ENCODE measurements at places on chromosomes 5 and 9. TPM values are rescaled to one million over a fixed set of nuclear protein-coding genes. Genes with fewer than 3 reads are reported as not detected.

DNA sequence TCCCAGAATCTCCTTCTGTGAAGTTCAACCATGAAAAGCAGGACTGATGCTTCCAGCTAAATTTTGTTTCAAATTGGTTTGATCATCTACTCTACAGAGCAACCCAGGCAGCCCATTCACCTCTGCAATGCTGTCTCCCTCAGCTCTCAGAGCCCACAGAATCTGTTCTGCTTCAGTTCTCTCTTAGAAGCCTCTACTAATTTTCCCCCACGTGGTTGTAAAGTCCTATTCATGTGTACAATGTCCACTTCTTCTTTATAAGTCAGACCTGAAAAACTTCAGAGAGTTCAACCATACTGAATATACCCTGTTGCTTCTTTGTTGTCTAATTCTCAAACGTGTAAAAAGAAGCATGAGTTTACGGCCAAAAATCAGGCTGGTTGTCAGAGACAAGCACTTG lies 21.3 kb upstream of the FAM13B start:
- DNase-seq = no peak

DNA sequence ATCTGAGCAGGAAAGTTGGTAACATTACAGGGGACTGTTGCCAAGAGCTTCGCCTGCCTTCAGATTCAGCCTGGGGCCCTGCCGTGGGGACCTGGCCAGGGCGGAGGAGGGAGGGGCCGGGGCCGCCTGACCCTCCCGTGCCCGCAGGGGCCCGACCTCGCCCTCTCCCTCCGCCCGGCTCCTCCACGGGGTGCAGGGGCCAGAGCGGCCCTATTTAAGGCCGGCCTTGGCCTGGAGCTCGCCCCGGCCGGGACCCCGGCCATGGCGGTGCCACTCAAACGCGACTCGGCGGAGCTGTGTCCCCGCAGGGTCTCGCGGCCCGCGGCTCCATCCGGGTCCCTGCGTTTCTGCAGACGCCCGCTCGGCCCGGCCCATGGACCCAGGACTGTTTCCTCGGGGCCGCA lies 757 bp downstream of the TMEM250 start:
- no peak for DNase-seq

GRCh38 chr5:1368756-1369155 lies 23.9 kb upstream of the CLPTM1L start:
- DNase-seq = no peak

- DNase-seq = no peak
Observed at GRCh38 chr5:140018096-140018481, 25.0 kb downstream of the NRG2 start.

The FOXI1 gene
- polyA plus RNA-seq = 5.8 TPM

DNA sequence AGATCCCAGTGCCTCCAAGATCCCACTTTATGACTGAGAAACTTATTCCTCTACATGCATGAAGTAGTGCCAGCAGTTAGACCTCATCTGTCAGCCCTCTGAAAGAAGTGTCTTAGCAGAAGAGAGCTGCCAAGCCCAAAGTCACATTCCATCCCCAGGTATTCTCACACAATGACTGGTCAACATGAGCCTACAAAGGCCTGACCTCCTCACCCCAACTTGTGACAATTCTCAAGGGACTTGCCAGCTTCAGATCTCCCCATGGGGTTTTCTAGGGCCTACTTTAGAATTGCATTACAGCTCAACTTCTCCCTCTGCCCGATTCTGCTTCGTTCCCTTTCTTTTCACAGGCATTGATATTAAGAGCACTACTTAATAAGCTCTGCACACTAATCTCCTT lies 393.8 kb upstream of the SLC30A5 start:
- no peak for DNase-seq

GRCh38 chr5:171759777-171760176 lies 25.8 kb upstream of the SMIM23 start:
- no peak for DNase-seq

DNA sequence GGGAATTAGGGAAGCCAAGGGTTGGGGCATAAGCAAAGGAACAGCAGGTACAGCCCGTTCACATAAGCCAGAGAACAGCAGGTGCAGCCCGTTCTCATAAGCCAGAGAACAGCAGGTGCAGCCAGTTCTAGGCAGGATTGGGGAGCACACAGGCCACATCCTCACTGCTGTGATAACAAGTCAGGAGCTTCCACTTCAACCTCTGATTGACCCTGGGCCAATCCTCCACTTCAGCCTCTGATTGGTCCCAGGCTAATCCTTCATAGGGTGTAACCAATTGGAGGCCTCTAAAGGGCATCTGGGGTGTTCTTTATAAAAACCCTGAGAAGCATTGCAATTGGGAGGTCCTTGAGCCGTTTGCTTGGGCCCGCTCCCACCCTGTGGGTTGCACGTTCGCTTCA lies 27.5 kb downstream of the CEL start:
- DNase-seq = no peak

- no peak for DNase-seq
Observed at GRCh38 chr5:164203581-164204225, 698.3 kb downstream of the MAT2B start.

GRCh38 chr9:120410925-120411501 lies 169.0 kb downstream of the CDK5RAP2 start:
- no peak for DNase-seq

DNA sequence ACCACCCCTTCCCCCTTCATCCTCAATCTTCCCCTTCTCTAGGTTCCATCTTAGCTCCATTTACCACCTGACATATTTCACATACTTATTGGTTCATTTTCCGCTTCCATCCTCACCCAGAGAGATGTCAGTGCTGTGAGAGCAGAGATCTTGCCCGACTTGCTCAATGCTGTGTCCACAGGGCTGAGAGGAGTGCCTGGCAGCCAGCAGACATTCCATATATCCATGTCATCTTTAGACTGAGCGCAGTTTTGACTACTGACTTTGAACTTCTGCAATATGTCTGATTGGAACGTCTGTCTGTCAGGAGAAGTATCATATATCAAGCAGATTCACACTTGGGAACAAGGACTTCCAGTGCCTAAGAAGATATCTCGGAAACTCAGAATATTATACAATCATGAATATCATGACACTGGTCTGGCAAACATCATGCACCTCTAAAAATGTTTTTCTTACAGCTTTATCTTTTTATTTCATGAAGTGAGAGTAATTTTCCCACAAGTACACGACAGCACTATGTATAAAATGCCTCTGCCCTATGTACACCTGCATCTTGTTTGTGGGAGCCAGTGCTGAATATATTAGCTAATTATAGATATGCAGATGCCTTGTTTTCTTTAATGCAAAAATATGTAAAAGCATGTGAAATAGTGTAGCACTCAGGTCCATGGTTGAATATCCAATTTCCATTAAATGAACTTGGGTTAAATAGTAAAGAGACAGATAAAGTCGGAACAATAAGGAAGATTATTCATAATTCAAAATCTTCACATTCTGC lies 454.0 kb upstream of the DAP start:
- no peak for DNase-seq

The MYMK gene
- polyA plus RNA-seq = not detected

The ATP10B gene
- polyA plus RNA-seq = 0.83 TPM

The CDC20B gene
- polyA plus RNA-seq = 0.71 TPM

The CACNA1B gene
- 0.53 TPM for polyA plus RNA-seq

GRCh38 chr5:53882676-53883031 lies 322.2 kb downstream of the NDUFS4 start:
- DNase-seq = no peak

DNA sequence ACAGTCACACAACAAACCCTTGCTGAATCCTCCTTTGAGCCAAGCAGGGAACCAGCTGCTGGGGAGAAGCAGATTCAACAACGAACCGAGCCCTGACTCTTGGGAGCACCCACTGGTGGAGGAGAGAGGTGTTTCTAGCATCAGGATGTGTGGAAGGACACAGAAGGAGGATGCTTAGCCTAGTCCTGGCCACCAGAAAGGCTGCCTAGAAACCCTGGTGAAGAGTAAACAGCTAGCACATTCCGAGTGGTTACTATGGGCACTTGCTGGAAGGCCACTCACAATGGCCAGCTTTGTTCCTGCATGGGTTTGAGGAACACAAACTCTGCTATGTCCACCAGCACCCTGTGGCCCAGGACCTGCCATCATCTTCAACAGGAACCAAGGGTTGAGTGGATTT lies 1.8 kb downstream of the TIFAB start:
- no peak for DNase-seq

GRCh38 chr5:103260951-103261350 lies 2.4 kb downstream of the MACIR start:
- no peak for DNase-seq

DNA sequence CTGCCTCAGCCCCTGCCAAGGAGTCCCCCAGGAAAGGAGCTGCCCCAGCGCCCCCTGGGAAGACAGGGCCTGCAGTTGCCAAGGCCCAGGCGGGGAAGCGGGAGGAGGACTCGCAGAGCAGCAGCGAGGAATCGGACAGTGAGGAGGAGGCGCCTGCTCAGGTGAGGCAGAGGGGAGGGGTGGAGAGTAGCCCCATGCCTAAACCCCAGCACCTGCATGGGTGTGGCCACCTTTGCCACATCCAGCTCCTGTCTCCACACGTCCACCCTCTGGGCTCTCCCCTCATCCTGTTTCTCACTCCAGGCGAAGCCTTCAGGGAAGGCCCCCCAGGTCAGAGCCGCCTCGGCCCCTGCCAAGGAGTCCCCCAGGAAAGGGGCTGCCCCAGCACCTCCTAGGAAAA lies 17.2 kb downstream of the TCOF1 start:
- DNase-seq = no peak

- no peak for DNase-seq
Observed at GRCh38 chr9:129936222-129936621, 101.0 kb downstream of the USP20 start.

DNA sequence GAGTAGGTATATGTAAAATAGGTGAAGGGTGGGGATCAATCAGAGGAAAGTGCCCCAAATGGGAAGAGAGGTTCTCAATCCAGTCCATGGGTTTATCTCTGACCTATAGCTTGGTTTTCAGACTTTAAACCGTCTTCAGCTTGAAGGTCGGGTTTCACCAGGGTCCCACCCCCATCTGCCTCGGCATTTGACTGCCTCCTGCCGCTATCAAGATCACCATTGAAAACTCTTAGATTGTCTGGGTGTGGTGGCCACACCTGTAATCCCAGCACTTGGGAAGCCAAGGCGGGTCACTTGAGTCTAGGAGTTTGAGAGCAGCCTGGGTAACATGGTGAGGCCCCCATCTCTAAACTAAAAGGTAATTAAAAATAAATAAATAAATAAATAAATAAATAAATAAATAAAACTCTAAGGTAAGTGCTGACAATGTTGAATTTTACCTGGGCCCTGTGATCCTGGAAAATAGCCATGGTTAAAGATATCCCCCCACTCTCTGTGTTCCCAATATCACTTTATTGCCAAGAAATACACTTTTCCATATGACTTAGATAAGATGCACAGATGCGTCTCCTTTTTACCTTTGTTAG lies 48.8 kb downstream of the TARS1 start:
- DNase-seq = no peak

The CYSRT1 gene
- 10.9 TPM for polyA plus RNA-seq

The FAM120AOS gene
- polyA plus RNA-seq = 56.2 TPM

GRCh38 chr9:78892769-78893168 lies 595.8 kb downstream of the PSAT1 start:
- DNase-seq = no peak

DNA sequence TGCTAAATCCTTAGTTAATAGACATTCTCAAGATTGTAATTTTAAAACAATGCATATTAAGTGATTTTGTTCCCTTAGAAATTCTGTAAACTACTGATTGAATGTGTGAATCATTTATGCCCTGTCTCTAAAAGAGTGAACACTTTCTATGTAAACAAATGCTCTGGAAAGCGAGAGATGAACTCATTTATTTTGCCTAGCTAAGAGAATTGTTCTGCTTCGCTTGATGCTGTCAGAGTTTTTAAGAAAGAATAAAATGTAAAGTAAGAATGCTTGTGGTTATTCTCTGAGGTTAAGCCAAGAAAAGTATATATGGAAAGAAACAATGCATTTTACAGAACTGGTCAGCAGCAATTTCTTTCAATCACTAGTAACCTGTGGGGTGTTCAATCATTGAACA lies 347.4 kb upstream of the NUDT12 start:
- no peak for DNase-seq

DNA sequence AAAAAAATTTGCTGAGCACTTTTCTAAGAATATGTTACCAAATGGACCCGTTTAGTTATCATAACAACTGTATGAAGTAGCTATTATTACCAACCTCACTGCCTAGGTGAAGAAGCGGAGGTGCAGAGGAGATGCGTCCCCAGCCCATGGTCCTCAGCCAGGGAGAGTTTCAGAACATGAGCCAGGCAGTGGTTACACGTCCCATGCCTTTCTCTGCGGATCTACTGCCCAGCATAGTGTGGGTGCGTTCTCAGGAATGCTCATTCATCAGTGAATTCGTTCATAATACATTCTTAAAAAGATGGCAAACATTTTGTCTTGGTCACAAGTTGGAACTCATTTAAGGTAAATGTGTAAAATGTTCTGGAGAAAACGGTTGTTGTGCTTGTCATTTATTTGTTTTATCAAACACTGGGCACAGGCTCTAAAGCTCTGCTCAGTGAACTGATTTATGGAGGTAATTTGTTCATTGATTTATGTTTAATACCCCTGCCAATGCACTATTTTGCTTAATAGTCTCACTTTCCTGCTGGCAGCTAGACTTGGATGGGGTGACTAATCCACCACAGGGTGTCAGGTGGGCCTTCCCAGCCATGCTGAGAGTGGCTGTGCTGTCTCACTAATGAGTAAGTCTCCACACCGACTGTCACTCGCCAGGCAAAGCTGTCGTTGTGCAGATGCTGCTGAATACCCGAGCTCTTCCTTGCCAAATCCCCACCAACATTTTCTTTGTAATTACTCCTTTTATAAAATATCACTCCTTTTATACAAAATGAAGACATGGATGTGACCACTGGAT lies 248.8 kb downstream of the TENT4A start:
- no peak for DNase-seq

GRCh38 chr9:120876842-120877240 lies at the start of gene PHF19:
Gene PHF19, minus strand, starts transcription at chr9:120877188. Its CDS starts 2,447 bp downstream, at chr9:120874741.
- no peak for DNase-seq

The ZDHHC11 gene
- 8.5 TPM for polyA plus RNA-seq

The SPARC gene
- 1,656 TPM for polyA plus RNA-seq

The IRX4 gene
- polyA plus RNA-seq = 0.51 TPM

GRCh38 chr9:126450668-126451205 lies 124.1 kb downstream of the MVB12B start:
- no peak for DNase-seq

DNA sequence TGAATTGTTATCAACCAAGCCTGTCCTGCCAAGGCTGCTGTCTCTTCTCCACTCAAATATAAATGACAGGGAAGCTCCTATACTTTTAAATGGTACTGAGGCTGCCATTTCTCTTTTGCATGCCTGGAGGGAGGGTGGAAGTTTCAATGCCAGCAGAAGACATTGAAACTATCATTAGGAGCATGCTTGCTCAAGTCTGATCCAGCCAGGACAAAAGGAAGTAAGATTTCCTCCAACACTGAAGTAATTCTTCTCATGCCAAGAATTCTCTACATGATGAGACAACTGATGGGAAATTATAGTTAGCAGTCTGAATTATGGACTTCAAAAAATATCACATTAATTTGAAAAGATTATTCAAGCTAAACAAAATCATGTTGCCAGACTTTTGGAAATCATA lies 5.4 kb downstream of the SPINK6 start:
- DNase-seq = no peak

The SNAPC3 gene
- 36.4 TPM for polyA plus RNA-seq

The CA9 gene
- polyA plus RNA-seq = 0.94 TPM
